ENCODE measurements at places on chromosomes 16 and 17.

DNA sequence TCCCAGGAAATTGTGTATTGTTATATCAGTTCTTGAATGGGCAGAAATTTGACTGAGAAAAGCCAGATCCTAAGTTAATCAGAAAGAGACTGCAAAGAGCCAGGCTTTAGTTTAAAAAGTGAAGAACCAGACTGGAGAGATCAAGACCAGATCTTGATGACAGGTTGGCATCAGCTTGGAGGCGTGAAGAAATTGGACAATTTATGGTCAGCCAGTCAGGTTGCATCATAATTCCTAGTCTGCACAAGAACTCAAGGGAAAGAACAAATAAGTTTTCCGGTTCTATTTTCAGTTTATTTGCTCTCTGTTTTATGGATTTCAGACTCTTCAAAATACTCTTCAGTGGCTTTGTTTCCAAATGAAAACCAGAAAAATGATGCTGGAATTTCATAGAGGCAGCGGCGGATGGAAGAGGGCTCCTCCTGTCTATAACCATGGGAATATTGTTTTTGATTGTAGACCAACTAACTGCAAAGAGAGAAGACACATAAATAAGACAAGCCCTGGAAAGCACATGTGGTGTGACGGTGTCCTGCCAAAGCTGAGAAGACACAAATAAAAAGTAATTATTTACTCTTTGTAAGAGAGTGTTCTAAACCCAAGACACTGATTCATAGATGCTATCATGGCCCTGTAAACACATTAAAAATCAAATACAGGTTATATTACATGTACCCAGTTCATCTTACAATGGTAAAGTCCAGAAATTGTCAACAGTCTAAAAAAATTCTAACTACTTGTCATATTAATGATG is 91.7 kb downstream of the PCTP start:
- DNase-seq = no peak

- no peak for DNase-seq
Measured at GRCh38 chr16:63813862-63814261, 1308.0 kb downstream of the CDH11 start.

GRCh38 chr16:82476786-82477185 is 150.0 kb upstream of the CDH13 start:
- DNase-seq = no peak

- DNase-seq = no peak
Measured at GRCh38 chr16:48035142-48035541, 120.7 kb downstream of the ABCC12 start.

GRCh38 chr16:68041783-68042182 is 18.7 kb downstream of the DUS2 start:
- DNase-seq = no peak

DNA sequence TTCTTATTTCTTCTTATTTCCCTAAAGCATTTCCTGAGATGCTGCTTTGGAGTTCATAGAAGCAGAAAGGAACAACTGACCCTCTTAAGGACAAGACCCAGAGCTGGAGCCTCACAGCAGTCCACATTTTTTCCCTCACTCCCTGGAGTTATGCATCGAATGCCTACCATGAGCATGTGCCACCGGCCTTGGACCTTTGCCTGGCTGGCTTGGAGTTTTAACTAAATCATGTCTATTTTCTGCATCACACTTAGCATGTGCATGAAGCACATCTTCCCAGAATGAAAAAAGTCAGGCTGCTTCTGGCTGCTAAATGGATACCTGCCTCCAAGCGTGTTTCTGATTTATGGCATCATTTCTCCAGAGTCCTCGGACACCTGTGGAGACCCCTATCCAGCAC is 104.5 kb downstream of the SPACA3 start:
- DNase-seq = no peak

DNA sequence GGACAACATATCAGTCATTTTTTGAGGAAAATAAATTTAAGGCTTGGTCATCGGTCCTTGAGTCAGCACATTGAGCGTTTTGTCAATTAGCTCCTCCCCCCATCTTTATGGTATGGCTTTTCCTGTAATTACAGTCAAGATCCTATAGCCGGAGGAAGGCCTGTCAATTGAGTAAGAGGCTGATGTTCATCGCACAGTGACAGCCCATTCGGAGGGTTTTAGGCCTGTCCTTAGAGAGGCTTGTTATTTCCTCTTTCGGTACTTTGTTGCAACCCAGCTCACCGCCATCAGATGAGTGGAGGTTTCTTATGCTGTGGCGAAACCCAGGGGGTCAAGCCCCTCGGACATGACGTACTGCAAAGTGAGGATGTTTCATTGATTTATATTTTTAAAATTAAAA is 395.2 kb downstream of the WWOX start:
- no peak for DNase-seq

GRCh38 chr17:38332735-38333134 is 11.0 kb downstream of the GPR179 start:
- no peak for DNase-seq

DNA sequence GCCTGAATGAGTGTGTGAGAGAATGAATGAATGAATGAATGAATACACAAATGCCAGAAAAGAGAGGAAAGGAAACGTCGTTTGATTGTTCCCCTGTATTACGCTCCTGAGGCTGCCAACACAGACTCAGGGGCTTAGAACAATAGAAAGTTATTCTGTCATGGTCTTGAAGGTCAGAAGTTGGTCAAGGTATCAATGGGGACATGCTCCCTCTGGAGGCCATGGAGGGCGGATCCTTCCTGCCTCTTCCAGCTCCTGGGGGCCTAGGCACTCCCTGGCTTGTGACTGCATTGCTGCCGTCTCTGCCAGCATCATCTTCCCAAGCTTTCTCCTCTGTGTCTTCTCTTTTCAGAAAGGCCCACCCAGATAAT is 1.5 kb upstream of the SLC38A8 start:
- DNase-seq = no peak

GRCh38 chr17:17675925-17676534 is 5.2 kb upstream of the RAI1 start:
- DNase-seq = no peak

- DNase-seq = no peak
Measured at GRCh38 chr16:59545721-59546120, 811.6 kb upstream of the GOT2 start.

Measured in stimulated activated CD8-positive, alpha-beta memory T cell treated with anti-CD3 and anti-CD28 coated beads, Interleukin-2, amount 100 ng/mL, for 48 hours (primary cell).